Renal cortex interstitium (tissue), 15 donors: ENCODE measurements at places on chromosomes 2 and 18. TPM values are rescaled to one million over a fixed set of nuclear protein-coding genes. Genes with fewer than 3 reads are reported as not detected.

DNA sequence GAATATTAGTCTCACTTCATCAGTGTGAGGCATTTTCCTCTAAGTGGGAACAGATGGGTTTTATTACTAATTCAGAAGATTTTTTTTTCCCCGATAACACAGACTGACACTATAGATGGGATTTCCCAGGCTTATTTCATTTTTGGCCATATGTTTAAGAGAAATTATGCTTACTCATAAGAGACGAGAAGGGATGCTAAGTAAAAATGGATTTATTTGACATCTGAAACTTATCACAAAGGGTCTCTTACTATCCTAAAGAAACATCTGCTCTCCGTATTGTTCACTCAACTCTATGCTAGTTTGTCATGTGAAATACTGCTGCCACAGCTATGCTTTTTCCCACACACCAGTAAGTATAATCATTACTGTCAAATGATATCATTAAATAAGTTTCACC is 1476.3 kb downstream of the LRP1B start:
- no peak for DNase-seq

DNA sequence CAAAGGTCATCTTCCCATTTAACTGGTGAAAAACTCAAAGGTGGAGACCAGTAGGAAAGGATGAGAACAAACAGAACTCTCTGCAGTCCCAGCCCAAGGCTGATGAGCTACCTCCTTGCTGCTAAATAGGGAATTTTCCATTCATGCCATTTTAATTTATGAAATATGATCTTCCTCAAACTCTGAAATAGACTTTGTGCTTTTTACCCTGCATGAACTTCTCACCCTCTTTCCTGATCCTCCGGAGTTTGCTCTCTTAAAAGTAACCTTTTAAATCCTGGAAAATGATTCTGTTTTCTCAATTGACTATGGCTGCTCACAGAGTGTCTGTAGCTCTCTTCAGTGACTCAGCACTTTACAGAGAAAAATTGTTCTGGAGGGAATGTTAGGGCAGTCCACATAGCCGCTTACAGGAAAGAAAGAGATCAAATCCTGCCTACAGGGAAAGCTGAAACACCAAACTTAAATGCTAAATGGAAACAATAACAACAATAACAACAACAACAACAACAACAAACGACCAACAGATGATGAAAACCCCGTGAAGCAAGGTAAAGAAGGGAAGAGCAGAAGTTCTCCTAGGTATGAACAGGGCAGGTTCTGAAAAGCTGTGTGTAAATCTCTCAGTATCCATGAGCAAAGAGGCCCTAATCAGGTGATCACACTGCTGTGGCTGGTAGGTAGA is 79.8 kb upstream of the SESTD1 start:
- DNase-seq, result no peak

GRCh38 chr2:186017278-186017677 is 278.7 kb downstream of the FSIP2 start:
- DNase-seq, result no peak

DNA sequence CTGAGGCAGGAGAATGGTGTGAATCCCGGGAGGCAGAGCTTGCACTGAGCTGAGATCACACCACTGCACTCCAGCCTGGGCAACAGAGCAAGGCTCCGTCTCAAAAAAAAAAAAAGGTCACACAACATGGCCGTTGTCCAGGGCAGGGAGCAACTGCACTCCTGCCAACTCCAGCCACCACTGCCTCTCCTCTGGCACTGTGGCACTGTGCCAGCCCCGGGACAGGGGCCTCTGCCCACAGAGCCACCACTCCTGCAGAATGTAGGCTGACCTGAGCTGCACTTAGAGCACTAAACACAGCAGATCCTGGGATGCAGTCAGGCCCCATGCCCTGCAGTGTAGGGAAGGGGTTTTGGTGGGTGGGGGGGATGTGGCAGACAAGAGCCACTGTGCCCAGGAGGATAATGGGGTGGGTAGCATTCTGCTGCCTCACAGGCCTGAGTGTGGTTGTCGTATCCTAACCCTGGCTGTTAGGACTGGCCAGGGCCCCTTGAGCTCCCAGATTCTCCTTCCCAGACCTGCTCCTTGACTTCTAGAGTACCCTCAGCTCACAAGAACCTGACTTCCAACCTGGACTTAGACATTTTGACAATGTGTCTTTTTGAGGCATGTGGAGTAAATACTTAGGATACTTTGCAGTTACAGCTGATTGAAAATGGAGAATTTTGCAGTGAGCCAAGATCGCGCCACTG is 69.4 kb upstream of the SH3RF3 start:
- DNase-seq, result no peak

GRCh38 chr2:58441643-58442042 is 200.5 kb upstream of the FANCL start:
- DNase-seq, result no peak

DNA sequence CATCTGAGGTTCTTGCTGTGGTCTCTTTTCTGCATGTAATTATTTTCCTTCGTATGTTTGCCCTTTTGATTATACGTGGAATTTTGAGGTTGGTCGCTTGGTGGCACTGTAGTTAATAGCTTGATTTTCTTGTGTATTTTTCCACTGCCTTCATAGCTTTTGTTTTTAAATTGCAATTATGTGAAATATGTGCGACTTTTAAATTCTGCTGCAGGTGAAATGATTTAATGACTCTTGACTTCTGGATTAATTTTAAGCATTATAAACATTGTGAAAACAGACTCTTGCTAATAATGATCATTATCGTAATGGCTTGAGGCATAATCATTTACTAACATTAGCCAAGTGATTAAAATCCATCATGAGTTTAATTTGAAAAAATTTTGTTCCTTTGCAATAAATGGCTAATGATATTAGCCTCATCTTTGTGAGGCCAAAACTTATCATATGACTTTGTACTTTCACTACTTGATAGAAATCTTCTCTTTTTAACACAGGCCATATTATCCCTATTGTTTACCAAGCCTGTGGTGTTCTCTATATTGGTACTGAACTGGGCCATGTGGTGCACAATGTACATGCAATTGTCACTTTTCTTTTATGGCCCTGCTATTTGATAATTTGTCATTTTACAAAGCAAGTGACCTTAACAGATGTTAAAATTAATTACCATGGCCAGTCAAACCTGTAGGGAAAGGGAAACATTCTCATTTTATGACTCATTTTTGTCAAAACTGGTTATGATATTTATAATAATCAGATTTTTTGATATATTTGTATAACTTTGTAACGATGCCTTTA is 62.8 kb upstream of the NEUROD1 start:
- DNase-seq, result peak; percentile 23

DNA sequence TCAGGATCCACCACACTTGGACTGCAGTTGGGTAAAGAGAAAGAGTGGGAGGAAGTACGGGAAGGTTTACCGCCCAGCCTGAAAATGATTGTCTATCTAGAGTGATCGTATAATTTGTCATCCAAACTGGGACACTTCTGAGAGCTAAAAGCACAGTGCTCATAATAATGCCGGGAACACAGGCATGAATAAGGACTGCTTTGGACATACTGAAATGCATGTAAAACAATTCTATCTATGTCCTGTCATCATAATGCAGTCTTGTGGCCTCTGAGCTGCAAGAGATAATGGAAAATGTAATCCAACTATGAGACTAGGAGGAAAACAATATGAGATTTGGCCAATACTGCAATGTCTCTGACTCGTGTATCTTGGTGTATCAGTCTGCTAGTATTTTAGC is 435.5 kb downstream of the SOX11 start:
- no peak for DNase-seq

GRCh38 chr2:164542581-164543021 is 78.7 kb downstream of the GRB14 start:
- DNase-seq, result no peak

- no peak for DNase-seq
These were observed 136.4 kb downstream of the SH3RF3 start for GRCh38 chr2:109265369-109265768.

GRCh38 chr2:25586726-25587144 is 86.6 kb downstream of the DTNB start:
- no peak for DNase-seq

GRCh38 chr18:24014986-24015638 is 558 bp downstream of the TTC39C start:
- DNase-seq, result no peak

DNA sequence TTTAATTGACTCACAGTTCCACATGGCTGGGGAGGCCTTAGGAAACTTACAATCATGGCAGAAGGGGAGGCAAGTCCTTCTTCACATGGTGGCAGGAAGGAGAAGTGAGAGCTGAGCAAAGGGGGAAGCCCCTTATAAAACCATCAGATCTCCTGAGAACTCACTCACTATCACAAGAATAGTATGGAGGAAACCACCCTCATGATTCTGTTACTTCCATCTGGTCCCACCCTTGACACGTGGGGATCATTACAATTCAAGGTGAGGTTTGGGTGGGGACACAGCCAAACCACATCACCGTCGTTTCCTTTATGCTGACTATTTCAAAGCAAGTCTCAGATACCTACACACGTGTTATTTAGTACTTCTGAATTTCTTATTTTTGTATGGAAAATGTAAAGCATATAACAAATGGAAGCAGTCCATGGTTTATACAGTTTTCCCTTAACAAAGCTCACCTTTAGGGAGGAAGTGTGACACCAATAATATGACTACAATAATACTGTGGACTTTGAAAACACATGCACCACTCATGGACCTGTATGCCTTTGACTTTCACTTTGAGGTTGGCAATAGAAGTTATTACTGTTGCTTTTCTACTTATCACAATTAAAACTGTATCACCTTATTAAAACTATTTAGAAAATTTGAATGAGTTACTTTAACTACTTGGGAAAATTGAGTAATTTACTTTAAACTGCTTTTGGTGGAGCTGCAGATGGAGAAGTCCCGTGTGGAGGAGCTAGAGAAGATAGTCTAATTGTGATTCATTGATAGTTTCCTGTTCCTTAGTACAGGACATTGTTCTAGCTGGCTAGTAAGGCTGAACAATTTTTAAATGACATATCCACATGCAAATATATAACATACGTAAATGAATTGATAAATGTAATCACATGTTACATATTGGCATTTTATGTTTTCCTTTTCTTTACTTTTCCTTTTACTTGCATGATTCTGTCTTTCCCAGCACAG is 37.3 kb downstream of the MTCL1 start:
- DNase-seq, result no peak

DNA sequence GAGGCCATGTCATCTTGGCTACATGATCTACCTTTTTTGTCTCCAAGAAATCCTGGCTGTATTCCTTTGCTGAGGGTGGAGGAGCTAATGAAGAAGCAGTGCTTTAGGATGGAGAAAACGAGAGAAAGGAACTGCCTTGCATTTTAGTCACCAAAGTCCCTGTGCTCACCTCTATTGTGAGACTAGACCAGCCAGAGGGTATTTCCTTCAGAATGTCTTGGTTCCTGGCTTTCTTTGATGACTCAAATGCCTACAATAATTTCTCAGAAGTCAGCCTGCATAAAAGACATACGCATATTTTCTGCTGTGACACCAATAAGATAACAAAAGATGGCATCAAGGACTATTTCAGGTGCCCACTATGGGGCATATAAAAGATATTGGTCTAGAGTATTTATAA is 10.8 kb downstream of the SF3B6 start:
- no peak for DNase-seq

DNA sequence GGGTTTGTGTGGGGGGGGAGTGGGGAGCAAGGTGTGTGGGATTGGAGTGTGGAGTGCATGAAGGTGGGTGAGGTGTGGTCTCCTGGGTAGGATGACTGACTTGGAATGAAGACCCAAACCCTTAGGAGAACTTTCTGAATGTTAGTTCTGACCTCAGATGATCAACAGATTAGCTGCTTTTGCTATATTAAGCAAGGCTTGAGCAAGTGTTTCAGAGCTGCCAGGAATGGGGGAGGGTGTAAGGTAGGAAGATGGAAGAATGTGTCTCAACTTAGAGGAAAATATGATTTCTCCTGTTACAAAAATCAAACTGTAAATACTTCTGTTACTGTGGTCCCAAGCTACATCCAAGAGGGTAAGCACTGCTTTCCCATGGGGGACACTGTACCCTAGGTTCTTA is 273.6 kb downstream of the TGIF1 start:
- no peak for DNase-seq

- peak; percentile 49 for DNase-seq
These were observed 803 bp upstream of the FIGN start for GRCh38 chr2:163736433-163737189.

GRCh38 chr2:210715560-210716082 is 159.2 kb downstream of the CPS1 start:
- DNase-seq, result no peak

DNA sequence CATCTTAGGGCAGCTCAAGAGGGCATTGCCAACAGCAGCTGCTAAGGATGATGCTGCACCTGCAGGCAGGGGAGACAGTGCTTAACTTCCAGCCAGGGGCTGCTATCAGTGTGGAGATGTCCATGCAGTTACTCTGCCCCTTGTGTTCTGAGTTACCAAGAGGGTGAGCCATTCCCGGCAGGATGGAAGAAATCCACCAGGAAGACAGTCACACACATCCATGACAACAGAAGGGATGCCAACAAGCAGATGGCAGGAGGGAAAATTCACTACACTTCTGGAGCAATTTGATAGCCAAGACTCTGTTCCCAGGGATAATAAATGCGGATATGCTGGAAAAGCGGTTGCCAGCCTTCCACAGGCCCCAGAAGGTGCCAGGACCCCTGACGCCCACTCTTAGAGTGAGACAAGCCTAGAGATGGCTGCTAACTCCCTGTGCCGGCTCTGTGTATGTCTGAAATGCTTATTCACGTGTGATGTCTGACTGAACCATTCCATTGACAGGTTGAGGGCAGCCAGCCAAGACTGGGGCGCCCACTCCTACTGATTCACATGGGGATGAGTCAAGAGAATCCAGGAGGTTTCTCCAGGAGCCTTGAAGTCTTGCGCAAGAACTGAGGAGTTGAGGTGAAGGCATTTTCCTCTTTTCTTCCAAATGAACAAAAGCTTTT is 24.5 kb downstream of the LOXHD1 start:
- no peak for DNase-seq

DNA sequence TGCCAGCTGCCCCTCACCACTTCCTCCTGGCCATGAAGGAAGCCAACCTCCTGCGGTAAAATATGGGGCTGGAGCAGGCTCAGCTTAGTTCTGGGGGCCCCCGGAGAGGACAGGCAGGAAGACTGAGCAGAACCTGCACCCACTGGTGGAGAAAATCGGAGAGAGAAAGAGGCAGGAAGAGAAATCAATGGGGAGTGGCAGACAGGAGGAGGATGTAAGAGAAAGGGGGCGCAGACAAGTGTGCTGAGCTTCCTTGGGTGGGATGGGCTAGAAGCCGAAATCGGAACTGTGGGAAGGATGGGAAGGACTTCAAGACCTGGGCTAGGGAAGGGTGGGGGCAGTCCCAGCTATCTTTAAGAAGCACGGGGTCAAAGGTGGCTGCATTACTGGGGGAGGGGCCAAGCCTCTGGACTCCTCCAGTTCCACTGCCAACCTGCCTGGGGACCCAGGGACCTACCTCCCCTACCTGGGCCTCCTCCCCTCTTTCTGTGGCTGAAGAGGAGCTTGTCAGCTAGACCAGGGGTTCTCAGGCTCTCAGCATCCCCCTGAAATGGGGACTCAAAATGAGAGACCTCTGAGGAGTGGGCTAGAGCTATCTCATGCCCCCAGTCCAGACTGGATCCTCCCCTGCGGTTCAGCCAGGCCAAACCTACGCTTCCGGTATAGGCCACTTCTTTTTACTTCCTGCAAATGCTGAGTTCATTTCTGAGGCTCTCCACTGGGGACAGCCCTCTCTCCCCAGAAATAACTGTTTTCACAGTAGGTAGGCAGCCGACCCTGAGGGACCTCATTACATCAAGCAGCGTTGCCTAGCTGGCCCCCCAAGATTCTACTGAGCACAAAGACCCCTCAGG is 33.6 kb upstream of the B3GNT7 start:
- no peak for DNase-seq

The PXDN gene
- 194 TPM for polyA plus RNA-seq

The TOGARAM2 gene
- polyA plus RNA-seq, result 1.6 TPM

The AMER3 gene
- polyA plus RNA-seq, result 0.03 TPM
